Activated naive CD4-positive, alpha-beta T cell (primary cell): ENCODE measurements at places on chromosomes 3 and 15.

GRCh38 chr3:127532561-127533203 is 57.9 kb downstream of the TPRA1 start:
- no peak for DNase-seq

- DNase-seq: no peak
Measured at GRCh38 chr3:72137865-72138861, 353.2 kb upstream of the PROK2 start.

- no peak for DNase-seq
Measured at GRCh38 chr15:39497759-39498565, 82.9 kb upstream of the THBS1 start.

DNA sequence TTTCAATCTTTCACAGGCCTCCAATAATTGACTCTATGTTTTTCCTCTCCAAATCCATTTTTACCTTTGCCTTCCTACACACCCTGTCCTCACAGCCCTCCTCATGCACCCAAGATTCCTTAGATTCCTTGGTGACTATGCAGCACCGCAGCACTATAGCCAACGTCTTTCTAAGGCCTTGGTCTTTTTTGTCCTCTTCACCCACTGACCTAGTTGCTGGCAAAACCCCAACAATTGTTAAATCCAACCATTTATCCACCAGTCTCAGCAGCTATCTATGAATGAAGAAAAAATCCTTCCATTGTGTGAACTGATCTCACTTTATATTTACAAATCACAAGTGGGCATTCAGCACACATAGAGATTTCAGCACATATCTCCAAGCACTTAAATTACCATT is 203.9 kb downstream of the VGLL3 start:
- no peak for DNase-seq

DNA sequence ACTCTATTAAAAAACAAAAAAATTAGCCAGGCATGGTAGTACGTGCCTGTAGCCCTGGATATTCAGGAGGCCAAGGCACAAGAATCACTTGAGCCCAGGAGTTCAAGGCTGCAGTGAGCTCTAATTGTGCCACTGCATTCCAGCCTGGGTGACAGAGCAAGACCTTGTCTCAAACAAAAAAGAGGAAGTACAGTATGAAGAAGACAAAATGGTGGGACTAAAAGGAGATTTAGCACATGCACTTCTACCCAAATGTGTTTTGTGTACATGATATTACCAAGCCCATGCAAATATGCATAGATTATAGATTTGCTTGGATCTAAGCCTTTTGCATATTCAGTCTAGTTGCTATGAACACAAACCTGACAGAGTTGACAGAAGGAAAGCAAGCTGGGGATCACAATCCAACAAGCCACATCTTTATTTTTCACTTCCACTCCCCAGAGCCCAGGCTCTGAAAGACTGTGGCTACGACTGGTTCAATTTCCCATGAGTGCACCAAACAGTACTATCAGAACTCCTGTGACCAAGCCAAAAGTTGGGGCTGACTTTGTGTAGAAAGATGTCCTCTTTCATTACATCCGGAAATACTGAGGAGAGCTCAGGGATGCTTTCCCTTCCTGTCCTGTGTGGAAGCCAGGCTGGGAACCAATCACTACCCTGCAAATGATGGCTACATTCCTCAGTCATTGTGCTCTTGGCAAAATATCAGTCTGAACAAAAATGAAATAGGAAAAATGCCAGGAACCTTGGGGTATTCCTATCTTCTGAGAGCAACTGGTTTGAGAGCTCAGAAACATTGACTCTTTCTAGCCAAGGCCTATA is 49.4 kb downstream of the TGM4 start:
- DNase-seq: no peak

- no peak for DNase-seq
Measured at GRCh38 chr3:143421556-143421955, 302.0 kb downstream of the CHST2 start.

- no peak for DNase-seq
Measured at GRCh38 chr3:193342551-193342950, 36.0 kb downstream of the ATP13A5 start.

DNA sequence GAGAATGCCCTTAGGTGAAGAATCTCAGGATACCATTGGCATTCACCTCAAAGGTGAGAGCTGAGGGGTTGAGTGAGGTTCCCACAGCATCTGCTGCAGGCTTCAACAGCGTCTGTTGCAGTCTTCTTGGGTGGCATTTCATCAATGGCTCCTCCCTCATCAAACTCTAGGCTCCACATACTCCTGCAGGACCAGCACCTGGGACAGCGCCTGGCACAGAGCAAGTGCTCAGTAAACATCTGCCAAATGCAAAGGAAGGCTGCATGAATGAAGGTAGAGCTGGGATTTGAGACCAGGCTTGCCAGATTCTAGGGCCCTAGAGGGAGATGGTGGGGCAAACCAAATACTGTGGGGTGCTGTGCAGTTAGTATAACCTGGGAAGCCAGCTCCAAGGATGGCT is 9.6 kb downstream of the TRH start:
- no peak for DNase-seq

- DNase-seq: no peak
Measured at GRCh38 chr15:65105038-65105437, 10.0 kb downstream of the UBAP1L start.

- no peak for DNase-seq
Measured at GRCh38 chr3:53224026-53224425, 31.8 kb downstream of the TKT start.

DNA sequence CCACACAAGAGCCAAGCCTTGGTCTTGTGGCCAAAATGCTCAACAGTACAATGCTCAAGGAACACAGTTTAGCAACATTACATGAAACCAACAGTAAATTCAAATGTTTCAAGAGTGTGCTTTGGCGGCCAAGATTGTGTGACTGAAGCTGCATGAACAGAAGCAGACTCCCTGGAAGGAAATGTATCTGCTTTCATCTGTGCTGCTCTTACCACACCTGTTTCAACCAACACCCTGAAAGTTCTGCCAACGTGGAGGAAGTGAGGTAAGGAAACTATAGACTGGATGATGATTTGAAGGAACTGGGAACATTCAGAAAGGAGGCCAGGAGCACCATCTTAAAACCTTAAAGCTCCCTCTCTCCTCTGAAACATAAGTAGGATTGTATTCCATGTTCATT is 55.7 kb downstream of the MB21D2 start:
- no peak for DNase-seq

GRCh38 chr3:86815880-86816279 is 175.1 kb downstream of the VGLL3 start:
- DNase-seq: no peak

GRCh38 chr3:40873476-40873875 is 325.8 kb upstream of the CTNNB1 start:
- no peak for DNase-seq

DNA sequence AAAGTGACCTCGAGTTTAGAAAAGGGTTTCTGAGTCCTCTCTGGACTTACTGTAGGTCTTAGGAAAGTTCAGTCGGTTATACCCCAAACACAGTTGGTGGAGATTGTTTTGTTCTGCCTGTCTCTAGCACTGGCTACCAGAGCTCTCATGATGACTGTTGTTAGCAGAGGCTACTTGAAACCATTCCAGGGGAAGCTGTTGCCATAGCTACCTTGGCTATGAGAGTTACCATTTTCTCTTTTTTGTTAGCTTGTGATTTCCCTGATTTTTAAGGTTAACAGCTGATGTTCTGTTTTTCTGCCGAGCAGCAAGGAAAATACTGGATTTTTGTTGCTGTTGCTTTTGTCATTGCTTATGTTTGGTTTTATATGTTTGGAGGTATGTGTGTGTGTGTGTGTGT is 26.7 kb downstream of the ABHD2 start:
- DNase-seq: no peak

DNA sequence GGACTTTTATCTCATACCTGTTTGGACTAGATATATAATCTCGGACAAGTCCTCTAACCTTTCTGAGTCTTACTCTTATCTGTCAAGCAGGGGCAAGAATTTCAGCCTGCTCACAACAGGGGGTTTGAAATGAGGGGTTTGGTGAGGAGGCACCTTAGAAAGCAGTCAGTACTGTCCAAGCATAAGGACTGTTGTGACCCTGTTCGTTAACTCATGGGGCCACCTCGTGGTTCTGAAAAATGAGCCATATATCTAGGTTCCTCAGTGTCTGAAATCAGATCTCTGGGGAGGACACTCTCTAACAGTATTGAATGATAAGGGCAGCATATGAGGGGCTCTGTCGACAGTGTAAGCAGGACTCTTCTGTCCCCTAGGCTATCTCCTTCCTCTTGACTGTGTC is 7.2 kb upstream of the TIMP4 start:
- DNase-seq: no peak

- no peak for DNase-seq
Measured at GRCh38 chr3:122956693-122957455, 70.7 kb downstream of the SEMA5B start.

DNA sequence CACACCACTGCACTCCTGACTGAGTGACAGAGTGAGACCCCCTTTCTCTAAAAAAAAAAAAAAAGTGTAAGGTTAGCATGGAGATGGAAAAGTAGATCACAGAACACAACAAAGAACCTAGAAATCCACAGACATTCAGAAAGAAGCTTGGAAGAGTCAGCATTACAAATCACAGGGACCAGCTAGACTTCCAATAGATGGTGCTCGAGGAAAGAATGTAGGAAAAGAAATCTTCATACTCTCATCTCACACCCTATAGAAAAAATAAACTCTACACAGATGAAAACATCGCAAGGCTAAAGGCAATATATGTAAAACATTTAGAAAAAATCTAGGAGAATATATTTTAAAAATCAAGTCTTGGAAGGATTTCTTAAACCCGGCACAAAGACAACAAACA is 94.5 kb upstream of the ABHD17C start:
- no peak for DNase-seq

- no peak for DNase-seq
Measured at GRCh38 chr3:194028434-194029004, 107.4 kb upstream of the HES1 start.

GRCh38 chr15:64548235-64548634 is 87.9 kb downstream of the ZNF609 start:
- no peak for DNase-seq

DNA sequence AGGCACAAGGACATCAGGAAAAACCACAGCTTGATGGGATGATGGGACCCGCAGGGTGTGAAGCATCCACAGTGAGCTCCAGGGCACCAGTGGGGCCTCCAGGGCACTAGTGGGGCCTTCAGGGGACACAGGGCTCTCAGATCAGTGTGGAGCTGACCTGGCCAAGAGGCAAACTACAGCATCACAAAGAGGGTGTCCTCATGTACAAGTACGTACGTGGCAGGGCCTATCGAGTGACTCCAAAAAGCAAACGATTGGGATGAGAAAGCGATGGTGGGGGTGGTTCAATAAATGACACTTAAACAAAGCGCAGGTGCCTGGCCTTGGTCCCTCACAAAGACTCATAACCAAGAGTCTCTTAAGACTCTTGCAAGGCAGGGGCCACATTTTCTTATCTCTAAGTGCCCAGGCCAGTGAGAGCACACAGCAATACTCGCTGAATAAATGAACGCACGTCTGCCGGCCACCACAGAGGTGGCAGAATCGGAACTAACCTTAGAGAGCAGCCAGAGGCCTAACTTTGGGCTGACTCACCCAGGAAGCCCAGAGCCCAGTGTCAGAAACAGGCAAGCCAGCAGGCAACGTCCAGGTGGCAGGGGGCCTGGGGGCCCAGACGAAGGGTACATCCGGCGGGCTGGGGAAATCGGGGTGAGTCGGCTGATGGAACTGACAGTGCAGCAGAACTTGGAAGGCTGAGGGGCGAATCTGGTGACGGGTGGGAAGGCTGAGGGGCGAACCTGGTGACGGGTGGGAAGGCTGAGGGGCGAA is 8.7 kb downstream of the PCSK6 start:
- no peak for DNase-seq

DNA sequence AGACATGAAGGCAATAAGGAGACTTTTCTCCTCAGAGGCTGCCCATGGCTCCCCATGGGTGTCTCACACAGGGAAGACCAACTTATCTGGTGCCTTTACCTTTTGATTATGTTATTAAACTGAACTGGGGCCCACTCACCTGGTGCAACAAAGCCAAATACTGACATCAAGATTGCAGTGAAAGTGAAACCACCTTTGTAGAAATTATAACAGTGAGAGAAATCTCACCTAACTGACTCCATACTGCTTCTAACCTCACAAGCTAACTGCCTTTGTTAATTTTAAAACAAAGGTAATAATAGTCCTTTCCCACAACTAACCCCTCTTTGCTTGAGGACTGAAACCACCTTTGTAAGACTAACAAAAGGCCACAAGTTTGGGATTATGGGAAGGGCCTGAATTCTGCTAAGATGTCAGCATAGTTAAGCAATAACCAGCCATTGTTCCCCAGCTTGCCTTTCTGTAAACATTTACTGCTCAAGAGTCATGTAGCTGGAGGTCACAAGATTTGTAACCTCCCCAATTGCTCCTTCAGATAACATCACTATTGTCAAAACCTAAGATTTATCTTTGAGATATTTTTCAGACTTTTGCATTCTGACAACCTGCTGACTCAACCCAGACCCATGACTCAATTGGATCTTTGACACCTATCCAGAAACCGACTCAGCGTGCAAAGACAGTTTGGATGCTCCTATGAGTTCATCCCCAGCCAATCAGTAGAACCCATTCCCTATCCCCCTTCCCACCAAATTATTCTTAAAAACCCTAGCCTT is 420.3 kb upstream of the CFAP20DC start:
- no peak for DNase-seq

DNA sequence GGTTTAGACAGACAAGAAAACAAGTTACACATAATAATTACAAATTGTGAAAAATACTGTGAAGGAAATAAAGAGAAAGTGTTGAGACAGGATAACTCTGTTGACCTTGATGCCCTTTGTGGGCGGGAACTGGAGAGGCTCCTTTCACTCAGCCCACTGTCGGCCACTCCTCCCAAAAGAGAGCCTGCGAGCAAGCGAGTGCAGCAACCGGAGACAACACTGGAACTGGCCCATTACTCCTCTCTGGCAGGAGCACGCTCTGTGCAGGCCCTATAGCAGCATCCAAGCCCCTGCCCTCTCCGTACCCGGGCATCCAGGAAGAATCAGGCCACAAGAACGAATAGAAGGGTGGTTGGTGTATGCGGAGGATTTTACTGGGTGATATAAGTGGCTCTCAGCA is 16.2 kb upstream of the DUT start:
- no peak for DNase-seq

GRCh38 chr15:39167164-39168058 is 413.5 kb upstream of the THBS1 start:
- no peak for DNase-seq

- DNase-seq: no peak
Measured at GRCh38 chr3:28916713-28917499, 364.0 kb upstream of the RBMS3 start.

GRCh38 chr3:138063416-138063815 is 52.0 kb downstream of the DZIP1L start:
- DNase-seq: no peak

DNA sequence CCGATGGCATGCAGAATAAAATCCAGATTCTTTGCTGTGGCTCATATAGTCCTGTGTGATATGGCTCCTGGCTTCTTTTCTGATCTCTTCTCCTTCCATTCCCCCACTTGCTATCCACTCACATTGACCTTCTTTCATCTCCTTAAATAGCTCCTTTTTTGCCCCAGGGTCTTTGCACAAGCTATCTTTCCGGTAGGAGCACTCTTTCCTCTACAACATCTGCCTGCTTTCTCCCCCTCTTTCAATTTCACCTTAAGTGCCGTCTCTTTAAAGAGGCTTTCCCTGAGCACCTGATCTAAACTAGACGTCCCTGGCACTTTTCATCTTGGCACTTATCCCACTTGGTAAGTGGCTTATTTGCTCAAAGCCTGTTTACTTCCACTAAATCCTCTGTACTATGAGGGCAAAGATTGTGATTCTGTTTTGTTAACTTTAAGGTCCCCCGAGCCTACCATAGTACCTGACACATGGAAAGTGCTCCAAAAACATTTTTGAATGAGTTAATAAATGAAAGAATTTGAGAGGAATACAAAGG is 323.3 kb upstream of the TLE3 start:
- DNase-seq: no peak
